KBM-7 (cell line): ENCODE measurements at places on chromosomes 3 and 15.

- no peak for DNase-seq
Observed at GRCh38 chr3:122964811-122965210, 62.8 kb downstream of the SEMA5B start.

DNA sequence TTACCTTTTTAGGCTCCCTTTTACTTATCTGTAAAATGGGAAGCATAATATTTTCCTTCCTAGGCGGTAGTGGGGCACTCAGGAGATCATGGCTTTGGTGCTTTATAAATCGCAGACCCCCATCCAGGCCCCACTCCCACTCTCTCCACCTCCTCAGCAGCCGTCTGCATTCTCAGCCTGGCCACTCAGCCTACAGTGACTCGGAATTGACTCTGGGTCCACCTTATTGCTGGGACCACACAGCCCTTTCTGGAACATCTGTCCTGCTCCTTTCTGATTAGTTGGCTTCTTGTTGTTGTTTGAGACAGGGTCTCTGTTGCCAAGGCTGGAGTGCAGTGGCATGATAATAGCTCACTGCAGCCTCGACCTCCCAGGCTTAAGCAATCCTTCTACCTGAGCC, 76.5 kb downstream of the RPLP1 start:
- DNase-seq: no peak

GRCh38 chr3:52374173-52374572, 58.1 kb downstream of the DNAH1 start:
- DNase-seq: no peak

GRCh38 chr15:33298631-33299030, 12.1 kb upstream of the RYR3 start:
- no peak for DNase-seq

GRCh38 chr3:48273594-48274211, 32.8 kb downstream of the ZNF589 start:
- peak; percentile 80 for DNase-seq

DNA sequence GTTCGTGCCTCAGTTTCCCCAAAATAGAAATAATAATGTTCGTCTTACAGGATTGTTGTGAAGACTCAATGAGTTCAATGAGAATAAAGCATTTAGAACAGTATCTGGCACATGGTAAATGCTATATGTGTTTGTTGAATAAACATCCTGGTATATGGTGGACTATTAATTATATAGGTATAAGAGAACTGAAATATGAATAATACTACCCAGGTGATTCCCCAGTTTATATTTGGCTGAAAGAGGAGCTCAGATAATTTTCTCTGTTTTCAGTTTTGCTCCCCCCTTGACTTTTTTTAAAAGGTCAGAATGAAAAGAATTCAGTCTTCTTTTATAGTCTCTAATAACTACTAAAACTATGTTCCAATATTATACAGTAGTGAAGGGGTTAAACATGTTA, 46.9 kb downstream of the USP8 start:
- DNase-seq: no peak

GRCh38 chr3:156483426-156483825, 71.5 kb downstream of the SSR3 start:
- no peak for DNase-seq

GRCh38 chr3:27900316-27900715, 178.2 kb upstream of the EOMES start:
- DNase-seq: no peak

DNA sequence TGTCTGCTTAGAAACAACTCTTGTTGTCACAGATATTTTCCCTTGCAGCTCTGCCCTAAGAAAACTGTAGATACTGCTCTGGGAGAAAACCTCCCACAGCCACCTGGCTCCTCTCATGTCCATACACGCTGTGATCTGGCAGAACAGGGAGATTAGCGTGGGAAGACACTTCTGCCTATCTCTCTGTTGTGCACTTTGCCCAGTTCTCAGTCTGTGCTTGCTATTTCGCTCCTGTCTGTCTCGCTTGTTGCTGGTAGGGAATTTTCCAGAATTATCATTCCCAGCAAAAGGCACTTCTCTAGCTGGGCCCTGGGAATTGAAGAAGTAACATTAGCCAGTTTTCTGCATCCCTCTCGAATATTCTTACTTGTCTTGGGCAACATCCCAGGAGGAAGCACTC, 8.1 kb upstream of the GATM start:
- DNase-seq: no peak

DNA sequence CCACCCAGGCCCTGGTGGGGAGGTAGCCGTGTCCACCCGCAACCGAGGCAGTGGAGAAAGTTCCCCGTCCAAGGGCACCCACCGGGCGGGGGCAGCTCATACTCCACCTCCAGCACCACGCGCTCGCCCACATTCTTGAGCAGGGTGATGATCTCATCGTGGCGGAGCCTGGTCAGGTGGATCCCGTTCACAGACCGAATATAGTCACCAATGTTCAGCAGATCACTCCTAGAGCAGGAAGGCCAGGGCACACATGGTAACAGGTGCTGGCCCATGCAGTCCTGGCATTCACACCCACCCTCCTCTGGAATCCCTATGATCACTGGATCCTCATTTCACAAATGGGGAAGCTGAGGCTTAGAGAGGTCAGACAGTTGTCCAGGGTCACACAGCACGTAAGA, 15.8 kb downstream of the GRIP2 start:
- DNase-seq: no peak

- DNase-seq: no peak
Observed at GRCh38 chr3:124273651-124274050, 281.7 kb upstream of the ROPN1 start.

DNA sequence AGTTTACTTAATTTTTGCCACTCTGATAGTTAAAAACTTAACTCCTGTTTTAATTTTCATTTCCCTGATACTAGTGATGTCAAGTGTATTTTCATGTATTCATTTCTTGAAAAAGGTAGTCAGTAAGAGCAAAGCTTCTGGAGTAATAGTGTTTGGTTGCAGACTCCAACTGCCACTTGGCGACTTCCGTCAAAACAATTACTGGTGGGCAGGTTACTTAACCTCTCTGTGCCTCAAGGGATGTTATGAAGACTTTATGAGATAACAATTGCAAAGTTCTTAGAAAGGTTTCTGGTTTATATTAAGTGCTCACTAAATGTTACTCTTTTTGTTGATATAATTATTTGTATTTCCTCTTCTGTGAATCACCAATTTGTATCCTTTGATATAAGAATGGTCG, 129.7 kb downstream of the NFKBIZ start:
- no peak for DNase-seq
